ENCODE measurements at places on chromosomes 5 and 9.

DNA sequence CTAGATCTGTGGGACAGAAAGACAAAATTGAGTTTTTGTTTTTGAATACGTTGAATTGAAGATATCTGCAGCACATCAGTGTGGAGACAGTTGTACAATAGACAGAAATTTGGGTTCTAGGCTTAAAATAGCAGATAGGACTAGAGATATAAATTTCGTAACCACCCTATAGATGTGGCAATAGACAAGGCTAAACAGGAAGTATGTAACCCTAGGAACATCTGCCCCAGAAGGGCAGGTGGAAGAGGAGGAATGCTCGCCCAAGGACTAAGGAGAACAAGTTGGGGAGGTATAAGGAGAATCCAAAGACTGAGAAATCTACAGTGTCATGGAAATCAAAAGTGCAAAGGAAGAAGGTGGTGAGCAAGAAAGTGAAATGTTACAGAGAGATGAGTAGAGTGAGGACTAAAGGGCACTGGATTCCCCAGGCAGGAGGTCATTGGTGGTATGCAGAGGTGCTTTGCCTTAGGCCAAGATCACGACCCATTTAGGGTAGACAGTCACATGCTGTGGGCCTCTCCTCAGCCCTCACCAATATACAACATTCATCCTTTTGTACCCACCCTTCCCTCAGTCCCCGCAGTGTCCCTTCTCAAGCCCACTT, 109.1 kb upstream of the ELL2 start:
- no peak for DNase-seq

- no peak for DNase-seq
Observed at GRCh38 chr9:5443850-5444249, 6.1 kb upstream of the PLGRKT start.

DNA sequence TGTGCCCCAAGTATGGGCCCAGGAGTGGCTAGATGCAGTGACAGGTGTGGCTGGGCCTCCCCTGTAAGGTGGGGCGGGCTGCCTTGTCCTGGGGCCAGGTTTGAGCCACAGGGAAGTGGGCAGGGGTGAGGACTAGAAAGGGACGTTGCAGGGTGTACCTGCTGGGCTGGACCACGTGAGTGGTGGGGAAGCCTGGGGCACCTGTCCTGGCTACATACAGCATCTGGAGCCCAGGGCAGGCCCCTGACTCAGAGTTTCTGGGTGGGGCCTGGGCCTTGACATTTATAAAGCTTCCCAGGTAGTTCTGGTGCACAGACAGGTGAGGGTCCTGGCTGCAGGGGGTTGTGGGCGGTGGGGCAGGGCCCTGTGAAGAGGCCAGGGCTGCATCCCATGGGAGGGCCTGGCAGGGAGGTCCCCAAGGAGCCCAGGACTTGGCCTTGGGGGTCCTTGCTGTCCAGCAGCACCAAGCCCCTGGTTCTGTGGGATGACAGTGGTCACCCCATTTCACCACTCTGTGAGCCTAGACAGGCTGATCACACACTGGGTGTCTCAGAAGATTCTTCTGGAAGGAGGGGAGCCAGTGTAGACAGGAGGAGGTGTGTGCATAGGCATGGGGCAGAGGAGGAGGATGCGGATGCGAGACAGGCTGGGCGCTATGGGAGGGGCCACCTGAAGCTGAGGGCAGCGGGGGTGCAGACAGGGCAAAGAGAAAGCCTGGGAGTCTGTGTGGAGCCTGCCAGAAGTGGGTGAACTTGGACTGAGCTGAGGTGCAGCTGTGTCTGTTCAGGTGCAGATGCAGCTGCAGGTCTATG, 94.0 kb downstream of the PHF2 start:
- no peak for DNase-seq

DNA sequence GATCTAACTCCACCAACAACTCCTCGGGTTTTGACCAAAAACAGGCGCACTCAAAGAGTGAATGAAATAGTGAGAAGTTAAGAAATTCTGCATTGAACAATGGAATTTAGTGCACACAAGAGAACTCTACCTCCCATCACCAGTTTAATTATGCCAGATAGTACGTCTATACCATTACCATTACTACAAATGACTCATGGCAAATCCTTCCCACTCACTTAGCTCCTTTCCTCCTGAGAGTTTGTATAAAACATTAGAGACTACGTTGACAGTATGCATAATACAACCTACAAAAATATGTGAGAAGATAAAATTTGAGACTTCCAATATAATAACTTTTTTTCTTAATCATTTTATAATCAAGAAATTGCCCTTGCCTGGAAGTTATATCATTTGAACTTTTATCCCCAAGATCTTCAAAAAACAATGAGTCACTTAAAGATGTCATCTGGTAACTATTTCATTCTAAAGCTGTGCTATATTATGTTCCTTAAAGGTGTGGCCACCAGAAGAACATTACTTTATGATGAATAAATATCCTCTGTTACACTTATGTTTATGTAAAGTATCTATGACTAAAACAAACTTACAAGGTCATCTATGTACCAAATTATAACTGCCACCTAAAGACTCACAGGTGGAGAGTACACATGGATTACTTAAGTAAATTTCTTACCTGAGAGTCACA, 297.9 kb upstream of the PTGER4 start:
- no peak for DNase-seq

DNA sequence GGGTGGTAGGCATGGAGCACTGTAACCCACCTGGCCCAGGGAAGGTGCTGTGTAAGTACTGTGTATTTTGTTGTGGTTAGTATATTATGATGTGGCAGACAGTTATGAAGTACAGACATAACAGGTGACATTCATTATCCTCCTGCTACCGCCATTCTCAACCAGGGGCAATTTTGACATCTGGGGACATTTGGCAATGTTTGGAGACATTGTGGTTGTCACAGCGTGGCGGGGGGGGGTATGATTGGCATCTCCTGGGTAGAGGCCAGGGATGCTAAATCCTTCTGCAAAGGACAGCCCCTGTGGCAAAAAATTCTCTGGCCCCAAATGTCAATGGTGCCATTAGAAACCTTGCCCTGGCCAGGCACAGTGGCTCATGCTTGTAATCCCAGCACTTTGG, 9.8 kb upstream of the RPL26L1 start:
- no peak for DNase-seq

DNA sequence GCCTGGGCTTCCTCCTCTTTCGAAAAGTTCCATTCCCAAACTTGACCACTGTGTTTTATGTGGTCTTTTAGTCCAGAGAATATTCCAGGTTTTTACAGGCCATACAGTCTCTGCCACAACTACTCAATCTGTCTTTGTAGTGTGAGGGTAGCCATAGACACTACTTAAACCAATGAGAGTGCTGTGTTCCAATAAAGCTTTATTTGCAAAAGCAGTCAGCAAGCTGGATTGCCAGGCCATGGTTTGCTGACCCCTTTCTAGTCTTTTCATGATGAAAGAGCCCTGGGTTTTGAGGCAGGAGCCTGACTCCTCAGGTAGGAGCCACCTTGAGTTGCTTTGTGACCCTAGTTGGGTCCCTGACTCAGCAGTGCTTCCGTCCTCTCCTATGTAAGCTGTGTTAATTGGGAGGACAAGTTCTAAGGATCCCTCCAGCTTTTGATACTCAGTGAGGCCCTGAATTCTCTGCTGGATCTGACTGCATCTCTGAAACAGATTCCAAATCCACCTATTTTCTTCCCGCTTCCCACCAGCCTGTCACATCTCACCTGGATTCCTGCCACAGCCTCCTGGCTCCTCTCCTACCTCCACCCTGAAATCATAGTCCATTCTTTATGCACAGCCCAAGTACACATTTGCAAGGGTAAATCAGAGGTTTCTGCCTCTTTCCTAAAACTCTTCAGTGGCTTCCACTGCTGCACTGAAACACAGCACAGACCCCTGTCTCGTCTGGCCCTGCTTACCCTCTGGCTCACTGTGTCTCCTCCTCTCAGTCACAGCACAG, 13.5 kb downstream of the GALNT10 start:
- DNase-seq, result no peak

- DNase-seq, result no peak
Observed at GRCh38 chr9:91485006-91485405, 61.4 kb upstream of the NFIL3 start.

DNA sequence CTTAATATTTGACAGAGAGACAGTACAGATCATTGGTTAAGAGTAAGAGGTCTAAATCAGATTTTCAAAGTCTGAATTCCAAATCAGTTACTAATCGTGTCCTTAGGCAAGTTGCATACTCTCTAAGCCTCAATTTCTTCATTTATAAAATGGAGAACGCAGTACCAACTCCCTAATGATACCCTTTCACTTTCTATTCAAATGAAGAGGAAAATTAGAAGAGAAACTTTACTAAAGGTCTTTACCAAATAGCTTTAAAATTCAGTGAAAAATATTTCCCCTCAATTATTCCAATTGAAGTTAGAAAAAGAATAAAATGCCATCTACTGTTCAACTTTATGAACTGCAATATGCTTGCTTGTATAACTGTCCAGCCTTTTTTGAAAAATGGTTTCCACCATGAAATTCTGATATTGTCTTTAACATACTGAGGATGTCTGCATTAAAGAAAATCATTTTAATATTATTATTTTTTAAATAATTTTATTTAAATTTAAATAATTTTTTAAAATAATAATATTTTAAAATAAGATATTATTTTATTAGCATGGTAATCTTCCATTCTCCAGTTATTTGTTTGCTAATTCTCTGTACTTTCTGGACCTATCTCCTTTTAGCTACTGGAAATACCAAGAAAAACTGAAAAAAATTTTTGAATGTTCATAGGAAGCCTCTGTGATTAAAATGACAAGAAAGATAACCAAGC, 36.0 kb downstream of the POC5 start:
- DNase-seq, result no peak

- no peak for DNase-seq
Observed at GRCh38 chr9:87152256-87152655, 204.9 kb upstream of the GAS1 start.

GRCh38 chr5:154858972-154859871, 795 bp downstream of the CNOT8 start:
- peak; percentile 11 for DNase-seq

- no peak for DNase-seq
Observed at GRCh38 chr5:150703762-150704161, 2.9 kb upstream of the RBM22 start.

DNA sequence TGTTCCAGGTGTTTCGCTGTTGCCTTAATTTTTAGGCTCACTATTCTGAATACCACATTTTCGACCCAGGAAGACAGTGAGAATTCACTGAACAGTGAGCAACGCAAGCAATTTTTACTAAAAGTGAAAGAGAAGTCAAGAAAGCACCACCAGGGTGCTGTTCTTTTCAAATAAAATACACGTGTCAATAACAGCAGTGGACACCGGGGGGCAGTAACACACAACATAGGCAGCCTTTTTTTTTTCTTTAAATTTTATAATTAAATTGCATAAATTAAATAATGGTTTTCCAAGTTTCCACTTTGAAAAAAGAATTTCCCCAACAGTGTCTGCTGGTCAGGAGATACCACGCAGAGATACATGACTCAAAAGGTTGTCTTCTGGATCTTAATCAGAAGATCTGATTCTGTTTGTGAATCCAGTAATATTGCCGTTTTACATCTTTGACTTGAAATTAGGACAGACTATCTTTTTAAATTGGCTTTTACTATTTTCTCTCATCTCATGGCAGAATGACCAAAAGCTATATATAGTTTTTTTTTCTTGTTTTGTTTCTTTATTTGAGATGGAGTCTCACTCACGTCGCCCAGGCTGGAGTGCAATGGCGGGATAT, 47.1 kb upstream of the SH3GL2 start:
- DNase-seq, result no peak

GRCh38 chr5:6452622-6453504, 4.2 kb downstream of the UBE2QL1 start:
- DNase-seq, result no peak

GRCh38 chr9:34145165-34145564, 18.7 kb upstream of the DCAF12 start:
- DNase-seq, result no peak

DNA sequence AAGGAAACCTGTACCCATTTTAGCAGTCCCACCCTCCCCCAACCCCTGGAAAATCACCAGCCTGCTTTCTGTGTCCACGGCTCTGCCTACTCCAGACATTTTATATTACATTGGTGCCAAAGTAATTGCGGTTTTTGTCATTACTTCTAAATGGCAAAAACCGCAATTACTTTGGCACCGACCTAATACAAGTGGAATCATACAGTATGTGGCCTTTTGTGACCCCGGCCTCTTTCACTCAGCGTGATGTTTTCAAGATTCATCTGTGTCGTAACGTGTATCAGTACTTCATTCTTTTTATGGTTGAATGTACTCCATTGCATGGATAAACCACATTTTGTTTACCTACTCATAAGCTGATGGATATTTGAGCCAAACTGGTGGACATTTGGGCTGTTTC, 9.7 kb upstream of the ORM1 start:
- no peak for DNase-seq

DNA sequence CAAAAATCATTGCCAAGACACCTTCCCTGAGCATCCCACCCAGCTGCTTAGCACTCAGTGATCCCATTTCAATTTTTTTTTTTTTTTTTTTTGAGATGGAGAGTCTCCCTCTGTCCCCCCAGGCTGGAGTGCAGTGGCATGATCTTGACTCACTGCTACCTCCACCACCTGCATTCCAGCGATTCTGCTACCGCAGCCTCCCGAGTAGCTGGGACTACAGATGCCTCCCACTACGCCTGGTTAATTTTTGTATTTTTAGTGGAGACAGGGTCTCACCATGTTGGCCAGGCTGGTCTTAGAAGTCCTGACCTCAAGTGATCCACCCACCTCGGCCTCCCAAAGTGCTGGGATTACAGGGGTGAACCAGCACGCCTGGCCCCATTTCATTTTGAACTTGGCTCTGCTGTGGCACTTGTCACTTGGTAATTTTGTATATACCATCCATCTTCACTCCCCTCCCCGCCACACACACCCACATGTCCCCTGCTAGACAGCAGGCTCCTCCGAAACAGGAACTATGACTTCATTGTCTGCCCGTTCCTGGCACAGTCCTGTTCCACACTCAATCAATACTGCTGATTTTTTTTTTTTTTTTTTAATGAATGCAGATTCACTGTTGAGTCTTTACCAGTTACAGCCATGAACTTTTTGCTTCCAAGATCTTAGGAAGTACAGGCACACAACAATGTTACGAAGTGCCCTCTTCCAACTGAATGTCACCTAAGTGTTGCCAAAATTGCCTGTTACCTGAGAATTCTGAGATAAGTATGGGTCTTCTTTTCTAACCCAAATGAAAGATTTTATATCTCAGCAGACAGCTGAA, 17.3 kb upstream of the ZBTB34 start:
- DNase-seq, result no peak

DNA sequence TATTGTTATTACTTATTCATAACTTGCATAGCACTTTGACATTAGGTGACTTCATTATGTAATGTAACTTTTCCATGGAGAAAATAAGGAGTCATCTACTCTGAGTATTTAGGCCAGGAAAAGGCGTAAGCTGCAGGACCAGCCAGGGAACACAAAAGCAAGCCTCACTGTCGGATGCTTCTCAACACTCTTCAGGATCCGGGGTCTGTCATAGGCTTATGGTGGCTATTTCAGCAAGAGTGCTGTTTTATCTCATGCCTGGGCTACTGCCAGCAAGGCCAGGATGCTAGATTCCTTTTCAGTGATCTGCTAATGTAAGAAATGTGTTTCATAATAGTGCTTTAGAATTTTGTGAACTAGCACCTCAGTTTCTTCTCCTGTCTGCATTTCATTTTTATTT, 162.4 kb downstream of the CHSY3 start:
- no peak for DNase-seq
